ENCODE measurements at places on chromosomes 3 and 15.
A peak's percentile ranks its signal among the peaks of the same experiment; 100 is the strongest.

DNA sequence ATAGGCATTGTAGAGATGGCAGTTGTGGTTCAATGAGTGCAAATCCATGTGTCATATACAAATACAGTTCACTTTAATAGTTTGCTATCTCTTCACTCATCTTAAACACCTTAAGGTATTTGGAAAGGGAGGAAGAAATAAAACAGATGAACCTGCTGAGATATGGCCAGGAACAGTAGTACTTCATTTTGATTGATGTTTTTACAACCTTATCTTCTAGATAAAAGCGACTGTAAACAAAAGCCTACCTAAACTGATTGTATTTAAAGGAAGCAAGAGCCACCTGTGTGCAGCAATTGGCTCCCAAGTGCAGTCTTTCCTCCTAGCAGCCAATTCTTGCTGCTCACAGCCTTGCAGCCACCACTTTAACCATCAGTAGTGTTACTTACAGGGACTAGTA lies 217.7 kb downstream of the CDIN1 start:
- DNase-seq: no peak
- H3K4me3 ChIP-seq: no peak overlapping the region
- H3K27ac ChIP-seq: no peak overlapping the region
- H3K4me1 ChIP-seq: peaks cover 53% of the 10 kb centered on the region
- H3K27me3 ChIP-seq: no peaks in the 10 kb centered on the region

- H3K4me3 ChIP-seq: no peak overlapping the region
- H3K27me3 ChIP-seq: peaks cover 53% of the 10 kb centered on the region
- H3K36me3 ChIP-seq: no peaks in the 10 kb centered on the region
Observed at GRCh38 chr3:123409443-123410148, 39.3 kb downstream of the ADCY5 start.

DNA sequence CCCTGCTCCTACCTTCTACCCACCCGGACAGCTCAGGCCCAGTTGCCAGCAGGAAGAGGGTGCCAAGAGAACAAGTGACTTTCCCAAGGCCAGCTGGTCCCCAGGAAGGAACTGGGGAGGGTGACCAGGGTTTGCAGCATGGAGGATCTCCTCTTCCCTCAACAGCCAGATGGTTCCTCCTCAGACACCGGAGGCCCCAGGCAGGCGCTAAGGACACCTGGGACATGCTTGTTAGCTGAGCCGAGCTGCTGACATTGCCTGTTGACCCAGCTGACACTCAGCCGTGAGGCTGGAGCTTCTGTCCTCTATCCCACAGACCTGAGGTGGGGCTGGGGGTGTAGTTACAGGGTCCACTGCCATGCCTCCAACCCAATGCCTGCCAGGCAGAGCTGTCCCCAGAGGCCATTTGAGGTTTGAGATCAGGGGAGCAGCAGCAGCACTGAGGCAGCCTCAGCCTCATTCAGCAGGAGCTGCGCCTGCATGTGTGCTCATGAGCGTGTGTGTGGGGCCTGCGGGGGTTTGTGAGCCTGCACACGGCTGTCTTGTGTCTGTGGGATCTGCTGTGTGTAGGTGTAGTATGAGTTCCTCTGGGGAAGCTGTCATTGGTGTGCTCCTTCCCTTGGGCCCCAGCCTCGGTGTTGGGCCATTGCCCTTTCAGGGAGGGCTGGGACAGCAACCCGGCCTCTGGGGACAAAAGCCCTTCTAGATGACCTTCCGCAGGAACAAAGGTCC lies 7.1 kb downstream of the CPLX3 start:
- no peak overlapping the region for H3K27ac ChIP-seq
- no peaks in the 10 kb centered on the region for H3K36me3 ChIP-seq
- peaks cover 10% of the 10 kb centered on the region for H3K27me3 ChIP-seq
- DNase-seq: no peak

DNA sequence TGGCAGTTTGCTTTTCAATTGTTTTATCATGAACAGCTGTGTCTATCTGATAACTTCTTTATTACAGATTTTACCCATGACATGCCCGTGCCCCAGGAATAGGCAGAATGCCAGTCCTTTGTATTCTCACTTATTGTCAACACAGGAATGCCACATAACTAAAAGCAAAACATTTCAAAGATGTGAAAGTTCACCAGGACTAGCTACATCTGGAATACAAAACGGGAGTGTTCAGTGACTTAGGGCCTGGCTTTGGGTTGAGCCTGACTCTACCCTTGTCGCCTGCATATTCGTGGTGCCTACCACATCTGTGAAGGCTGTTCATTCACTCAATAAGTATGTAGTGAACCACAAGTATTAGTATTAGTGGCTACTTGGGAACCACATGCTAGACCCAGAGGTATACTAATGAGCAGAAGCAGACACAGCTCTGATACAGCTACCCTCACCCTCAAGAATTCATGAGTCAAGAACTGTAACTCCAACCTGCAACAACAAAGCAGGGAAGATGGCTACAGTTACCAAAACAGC lies 2.9 kb downstream of the TNFSF10 start:
- H3K36me3 ChIP-seq: no peaks in the 10 kb centered on the region
- peak overlapping the region; percentile 66 for H3K27ac ChIP-seq
- no peaks in the 10 kb centered on the region for H3K27me3 ChIP-seq
- DNase-seq: peak; percentile 70
- H3K4me3 ChIP-seq: no peak overlapping the region

Data from HFFc6 (cell line).